ENCODE measurements at places on chromosomes 6 and 20.

DNA sequence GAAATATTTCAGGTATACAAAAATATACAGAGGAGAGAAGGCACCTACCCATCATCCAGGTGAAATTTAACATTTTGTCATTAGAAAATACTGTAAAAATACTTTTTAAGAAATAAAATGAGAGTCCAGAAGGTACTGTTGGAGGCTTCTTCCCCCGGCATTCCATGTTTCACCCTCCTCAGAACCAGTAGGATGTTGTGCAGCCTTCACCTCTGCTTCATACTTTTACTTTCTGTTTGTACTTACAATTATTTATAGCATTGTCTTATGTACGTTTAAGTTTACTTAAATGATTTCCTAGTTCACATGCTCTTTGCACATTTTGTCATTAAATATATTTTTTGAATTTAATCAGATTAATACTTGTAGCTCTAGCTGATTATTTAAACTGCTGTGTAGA, 30.9 kb downstream of the TMEM200A start:
- no peaks in the 10 kb centered on the region for H3K4me1 ChIP-seq
- DNase-seq: no peak
- no peaks in the 10 kb centered on the region for H3K27me3 ChIP-seq
- H3K27ac ChIP-seq: no peak overlapping the region
- no peak overlapping the region for H3K4me3 ChIP-seq

DNA sequence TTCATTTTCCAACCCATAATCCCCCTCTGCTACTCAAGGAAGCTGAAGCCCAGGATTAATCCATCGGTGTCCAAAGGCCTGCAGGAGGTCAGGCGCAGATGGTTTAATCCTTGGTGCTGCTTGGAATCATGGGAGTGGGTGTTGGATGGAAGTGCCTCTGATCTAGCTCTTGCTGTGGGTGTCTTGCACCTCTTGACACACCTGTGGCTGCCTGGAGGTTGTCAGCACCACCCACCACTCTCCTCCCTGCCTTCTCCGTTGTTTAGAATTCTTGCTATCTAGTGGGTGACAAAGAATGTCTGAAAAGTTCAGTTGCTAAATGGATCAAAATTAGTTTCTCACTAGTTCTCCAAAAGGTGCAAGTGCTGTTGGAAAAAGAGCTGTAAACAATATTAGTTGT, 1074.4 kb upstream of the FLRT3 start:
- H3K36me3 ChIP-seq: no peaks in the 10 kb centered on the region
- H3K27ac ChIP-seq: no peak overlapping the region
- no peaks in the 10 kb centered on the region for H3K4me1 ChIP-seq
- H3K4me3 ChIP-seq: no peak overlapping the region

- no peaks in the 10 kb centered on the region for H3K27me3 ChIP-seq
- H3K27ac ChIP-seq: no peak overlapping the region
- peak; percentile 34 for DNase-seq
Measured at GRCh38 chr6:168182908-168183612, 104.0 kb upstream of the FRMD1 start.

DNA sequence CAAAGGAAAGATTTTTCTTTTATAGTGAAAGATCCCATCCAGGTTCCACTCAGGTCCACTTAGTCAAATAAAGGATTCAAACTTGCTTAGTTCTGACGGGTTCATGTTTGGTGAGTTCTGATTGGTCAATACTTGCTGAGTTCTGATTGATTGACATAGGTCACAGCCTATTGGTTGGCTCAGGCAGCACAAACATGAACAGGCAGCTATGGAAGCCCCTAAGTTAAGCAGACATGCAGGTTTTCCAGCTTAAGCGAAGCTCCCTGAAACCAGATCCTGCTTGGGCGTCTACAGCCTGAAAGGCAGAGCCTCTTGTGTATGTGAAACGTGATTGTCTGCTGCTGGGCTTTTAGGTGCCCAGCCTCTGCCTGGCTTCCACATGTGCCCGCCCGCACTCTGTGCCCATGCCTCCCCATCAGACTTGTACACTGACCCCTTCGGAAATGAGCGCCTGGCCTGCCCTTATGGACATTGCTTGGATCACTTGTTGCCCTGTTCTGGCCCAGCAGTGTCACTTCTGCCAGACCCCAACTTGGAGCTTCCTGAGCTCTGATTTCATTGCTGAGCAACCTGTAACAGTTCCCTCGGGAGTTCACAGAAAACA, 45.4 kb upstream of the ECI2 start:
- DNase-seq: peak; percentile 30
- H3K27me3 ChIP-seq: no peaks in the 10 kb centered on the region
- H3K4me1 ChIP-seq: no peaks in the 10 kb centered on the region
- H3K27ac ChIP-seq: no peak overlapping the region

DNA sequence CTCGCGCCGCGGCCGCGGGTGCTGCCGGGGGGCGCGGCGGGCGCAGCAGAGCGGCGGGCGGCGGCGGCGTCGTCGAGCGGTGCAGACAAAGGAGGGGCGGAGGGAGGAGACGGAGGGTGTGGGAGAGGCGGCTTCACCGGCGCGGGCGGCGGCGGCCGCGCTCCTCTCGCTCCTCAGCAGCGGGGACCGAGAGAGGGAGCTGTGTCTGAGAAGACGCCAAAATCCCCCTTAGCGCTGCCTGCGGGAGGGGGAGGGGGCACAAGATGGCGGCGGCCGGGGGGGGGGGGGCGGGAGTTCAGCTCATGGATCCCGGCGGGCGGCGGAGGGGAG, 296 bp downstream of the ADNP start:
- H3K4me3 ChIP-seq: no peak overlapping the region
- H3K4me1 ChIP-seq: peaks cover 15% of the 10 kb centered on the region
- no peaks in the 10 kb centered on the region for H3K27me3 ChIP-seq
- H3K36me3 ChIP-seq: no peaks in the 10 kb centered on the region
- H3K27ac ChIP-seq: peak overlapping the region; percentile 100

GRCh38 chr6:127737009-127737486, 160.1 kb downstream of the C6orf58 start:
- no peak for DNase-seq
- H3K27me3 ChIP-seq: no peaks in the 10 kb centered on the region
- no peaks in the 10 kb centered on the region for H3K36me3 ChIP-seq
- H3K4me1 ChIP-seq: no peaks in the 10 kb centered on the region
- no peak overlapping the region for H3K4me3 ChIP-seq
- no peak overlapping the region for H3K27ac ChIP-seq

GRCh38 chr6:41652866-41653652, 14.8 kb downstream of the MDFI start:
- H3K27ac ChIP-seq: no peak overlapping the region
- DNase-seq: peak; percentile 77
- no peaks in the 10 kb centered on the region for H3K4me1 ChIP-seq
- no peaks in the 10 kb centered on the region for H3K36me3 ChIP-seq
- H3K27me3 ChIP-seq: no peaks in the 10 kb centered on the region

DNA sequence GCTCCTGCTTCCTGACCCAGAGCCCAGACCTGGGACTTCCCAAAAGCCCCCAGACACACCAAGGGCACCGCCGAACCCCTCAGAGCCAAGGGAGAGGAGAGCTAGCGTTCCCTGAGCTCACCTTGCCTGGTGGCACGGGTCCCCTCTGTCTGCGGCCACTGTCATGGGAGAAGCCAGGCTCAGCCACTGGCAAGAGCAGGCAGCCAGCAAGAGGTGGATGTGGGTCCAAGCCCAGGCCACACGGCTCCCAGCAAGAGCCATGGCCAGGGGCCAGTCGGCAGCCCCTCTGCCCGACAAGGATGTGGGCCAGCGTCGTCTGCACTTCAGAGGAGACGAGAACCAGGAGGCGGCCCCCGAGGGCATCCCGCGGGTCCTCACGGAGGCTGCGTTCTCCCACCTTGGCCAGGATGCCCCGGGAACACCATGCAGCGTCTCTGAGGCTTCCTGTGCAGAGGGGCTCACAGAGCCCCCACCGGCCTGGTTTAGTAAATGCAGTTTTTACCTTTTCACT, 2.2 kb upstream of the PPDPF start:
- H3K27ac ChIP-seq: no peak overlapping the region
- H3K36me3 ChIP-seq: peaks cover 3% of the 10 kb centered on the region
- no peaks in the 10 kb centered on the region for H3K27me3 ChIP-seq
- H3K4me3 ChIP-seq: no peak overlapping the region
- H3K4me1 ChIP-seq: no peaks in the 10 kb centered on the region

GRCh38 chr6:33433544-33434191, 13.8 kb downstream of the SYNGAP1 start:
- no peaks in the 10 kb centered on the region for H3K27me3 ChIP-seq
- H3K27ac ChIP-seq: no peak overlapping the region
- no peak for DNase-seq
- peaks cover 19% of the 10 kb centered on the region for H3K4me1 ChIP-seq
- H3K36me3 ChIP-seq: peaks cover 18% of the 10 kb centered on the region
- no peak overlapping the region for H3K4me3 ChIP-seq

DNA sequence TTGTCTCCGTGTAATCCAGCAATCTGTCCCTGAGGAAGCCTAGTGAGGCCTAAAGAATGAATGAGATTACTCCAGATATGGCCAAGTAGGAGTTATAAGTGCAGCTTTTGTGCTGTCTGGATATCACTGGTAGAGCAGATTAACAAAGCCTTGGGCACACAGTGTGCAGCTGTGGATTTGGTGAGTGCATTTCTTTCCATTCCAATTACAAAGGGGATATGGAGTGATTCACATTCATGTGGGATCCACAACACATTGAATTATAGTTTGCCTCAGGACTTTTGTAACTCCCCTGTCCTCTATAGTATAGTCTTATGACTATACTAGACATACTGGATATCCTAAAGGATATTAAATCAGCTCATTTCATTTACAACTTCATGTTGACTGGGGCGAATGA, 47.1 kb downstream of the HLA-F start:
- H3K27me3 ChIP-seq: no peaks in the 10 kb centered on the region
- no peaks in the 10 kb centered on the region for H3K36me3 ChIP-seq
- H3K27ac ChIP-seq: no peak overlapping the region

- peaks cover 13% of the 10 kb centered on the region for H3K4me1 ChIP-seq
- H3K27me3 ChIP-seq: no peaks in the 10 kb centered on the region
- H3K4me3 ChIP-seq: no peak overlapping the region
- H3K36me3 ChIP-seq: no peaks in the 10 kb centered on the region
Measured at GRCh38 chr6:5204376-5204775, 56.4 kb downstream of the LYRM4 start.

DNA sequence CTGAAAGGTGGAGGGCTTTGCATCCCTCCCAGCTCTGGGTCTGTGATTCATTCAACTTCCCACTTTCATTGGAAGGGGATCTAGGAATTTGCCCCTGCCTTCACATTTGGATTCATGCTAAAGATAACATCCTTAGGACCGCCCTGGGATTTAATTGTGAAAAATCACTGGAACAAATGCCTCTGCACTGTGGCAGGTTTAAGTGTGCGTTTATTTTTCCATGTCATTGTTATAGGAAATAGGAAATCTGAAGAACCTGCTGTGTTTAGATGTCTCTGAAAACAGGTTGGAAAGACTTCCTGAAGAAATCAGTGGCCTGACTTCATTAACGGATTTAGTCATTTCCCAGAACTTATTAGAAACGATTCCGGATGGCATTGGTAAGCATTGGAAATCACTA, 104.7 kb downstream of the LRRC1 start:
- no peak for DNase-seq
- H3K27me3 ChIP-seq: no peaks in the 10 kb centered on the region
- no peak overlapping the region for H3K4me3 ChIP-seq
- H3K27ac ChIP-seq: no peak overlapping the region

DNA sequence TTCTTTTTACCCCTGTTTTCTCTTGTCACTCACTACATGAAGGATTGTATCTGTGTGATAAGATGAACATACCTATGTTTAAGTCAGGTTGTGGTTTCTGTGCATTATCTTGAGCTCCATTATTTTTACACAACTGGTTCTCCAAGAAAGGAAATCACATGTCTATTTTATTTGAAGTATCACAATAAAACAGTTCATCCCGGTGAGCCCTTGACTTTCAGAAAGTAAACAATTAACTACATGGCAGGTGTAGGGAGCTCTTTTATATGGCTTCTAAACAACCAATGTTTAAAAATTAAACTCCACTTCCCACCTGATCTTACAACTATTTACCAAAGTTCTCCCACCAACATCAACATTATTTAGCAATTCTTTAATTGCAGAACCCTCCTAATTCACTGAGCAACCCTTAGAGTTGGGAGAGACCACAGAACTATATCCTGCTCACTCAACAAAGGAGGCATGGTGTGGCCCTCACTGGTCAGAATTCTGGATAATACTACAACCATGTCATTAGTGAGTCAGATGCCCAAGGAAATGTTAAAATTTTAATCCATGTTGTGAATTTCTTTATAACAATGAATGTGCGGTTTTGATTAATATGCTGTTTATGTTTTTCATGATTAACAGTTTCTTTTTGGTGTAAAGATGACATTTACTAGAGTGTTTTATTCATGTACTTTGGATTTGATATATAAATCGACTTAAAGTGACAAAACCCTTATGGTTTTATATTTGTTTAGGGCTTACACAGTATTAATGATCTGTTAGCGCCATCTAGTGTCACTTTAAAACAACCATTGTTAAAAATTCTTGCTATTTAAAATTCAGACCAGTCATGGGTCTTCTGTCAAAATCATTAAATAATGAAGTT, 50.0 kb upstream of the SCGN start:
- H3K4me3 ChIP-seq: peak overlapping the region; percentile 21
- H3K27ac ChIP-seq: no peak overlapping the region
- no peaks in the 10 kb centered on the region for H3K36me3 ChIP-seq
- DNase-seq: no peak
- no peaks in the 10 kb centered on the region for H3K27me3 ChIP-seq
- peaks cover 6% of the 10 kb centered on the region for H3K4me1 ChIP-seq

- peak within 1 kb of the TSS; percentile 97 for H3K27ac ChIP-seq
- peak; percentile 88 for DNase-seq
- no peaks in the 10 kb centered on the region for H3K36me3 ChIP-seq
- H3K4me1 ChIP-seq: peaks cover 19% of the 10 kb centered on the region
- peak within 1 kb of the TSS; percentile 89 for H3K4me3 ChIP-seq
Measured at GRCh38 chr6:16760516-16761470, at the start of gene ATXN1. TSS of gene ATXN1 (minus strand) at chr6:16761460.

- no peak overlapping the region for H3K4me3 ChIP-seq
- no peaks in the 10 kb centered on the region for H3K27me3 ChIP-seq
- H3K4me1 ChIP-seq: no peaks in the 10 kb centered on the region
- no peak overlapping the region for H3K27ac ChIP-seq
- no peaks in the 10 kb centered on the region for H3K36me3 ChIP-seq
- no peak for DNase-seq
Measured at GRCh38 chr6:38141085-38141484, 321.6 kb downstream of the ZFAND3 start.

GRCh38 chr6:107353773-107354382, 105.5 kb downstream of the PDSS2 start:
- no peak overlapping the region for H3K27ac ChIP-seq
- no peaks in the 10 kb centered on the region for H3K27me3 ChIP-seq
- H3K36me3 ChIP-seq: no peaks in the 10 kb centered on the region
- no peaks in the 10 kb centered on the region for H3K4me1 ChIP-seq

DNA sequence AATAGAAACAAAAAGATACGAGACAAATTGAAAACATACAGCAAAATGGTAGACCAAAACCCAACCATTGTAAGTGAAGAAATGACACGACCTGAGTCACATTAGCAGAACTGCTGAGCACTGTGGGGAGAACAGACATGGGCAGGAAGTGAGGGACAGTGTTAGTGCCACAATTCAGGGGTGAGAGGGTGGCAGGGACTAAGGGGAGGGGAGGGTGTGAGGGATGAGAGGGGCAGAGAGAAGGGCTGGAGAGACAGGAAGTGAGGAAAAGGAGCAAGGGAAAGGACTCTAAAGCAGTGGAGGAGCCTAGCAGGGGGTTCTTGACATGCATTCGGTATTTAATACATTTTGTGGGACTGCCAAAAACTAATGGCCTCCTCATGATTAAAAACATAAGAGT, 45.0 kb upstream of the TRIM26 start:
- H3K4me1 ChIP-seq: peaks cover 6% of the 10 kb centered on the region
- H3K27me3 ChIP-seq: peaks cover 2% of the 10 kb centered on the region
- DNase-seq: no peak

GRCh38 chr6:48826901-48827701, 636.0 kb downstream of the MMUT start:
- H3K27me3 ChIP-seq: no peaks in the 10 kb centered on the region
- DNase-seq: no peak
- no peaks in the 10 kb centered on the region for H3K36me3 ChIP-seq
- H3K27ac ChIP-seq: no peak overlapping the region
